Central memory CD8-positive, alpha-beta T cell (primary cell): ENCODE measurements at places on chromosomes 5 and 9.

GRCh38 chr9:125240649-125240999, 519 bp downstream of the HSPA5 start:
- peak overlapping the region; percentile 99 for H3K27ac ChIP-seq
- peak overlapping the region; percentile 96 for H3K4me3 ChIP-seq
- DNase-seq: no peak
- peaks cover 43% of the 10 kb centered on the region for H3K4me1 ChIP-seq
- H3K36me3 ChIP-seq: peaks cover 67% of the 10 kb centered on the region

- no peak for DNase-seq
- H3K27ac ChIP-seq: no peak overlapping the region
- H3K27me3 ChIP-seq: peaks cover 28% of the 10 kb centered on the region
- H3K4me3 ChIP-seq: no peak overlapping the region
These were observed 30.4 kb upstream of the SLIT3 start for GRCh38 chr5:169331292-169331852.

DNA sequence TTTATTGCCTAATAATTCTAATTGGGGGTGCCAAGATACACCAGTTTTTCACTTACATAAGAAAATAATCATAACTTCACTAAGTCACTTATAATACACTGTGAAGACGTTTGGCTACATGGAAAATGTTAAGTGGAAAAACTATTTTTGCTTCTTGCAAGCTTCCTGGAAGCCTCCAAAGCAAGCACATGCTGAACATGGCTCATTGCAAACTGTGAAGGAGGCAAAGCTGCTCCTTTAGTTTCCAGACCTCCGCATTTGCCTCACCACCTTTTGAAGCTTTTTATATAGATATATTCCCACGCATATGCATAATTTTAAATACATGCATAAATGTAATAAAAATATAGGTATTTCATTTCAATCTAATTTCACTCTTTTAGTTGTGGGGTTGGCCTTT, 285.6 kb upstream of the PRDM9 start:
- no peaks in the 10 kb centered on the region for H3K27me3 ChIP-seq
- H3K36me3 ChIP-seq: no peaks in the 10 kb centered on the region
- no peak for DNase-seq
- H3K4me3 ChIP-seq: no peak overlapping the region
- no peaks in the 10 kb centered on the region for H3K4me1 ChIP-seq
- no peak overlapping the region for H3K27ac ChIP-seq

- H3K4me1 ChIP-seq: peaks cover 11% of the 10 kb centered on the region
- H3K36me3 ChIP-seq: no peaks in the 10 kb centered on the region
- DNase-seq: no peak
- H3K4me3 ChIP-seq: no peak overlapping the region
- H3K27ac ChIP-seq: no peak overlapping the region
These were observed 25.2 kb downstream of the WNK2 start for GRCh38 chr9:93209097-93209496.

- no peaks in the 10 kb centered on the region for H3K4me1 ChIP-seq
- H3K4me3 ChIP-seq: no peak overlapping the region
- peaks cover 30% of the 10 kb centered on the region for H3K27me3 ChIP-seq
- no peak for DNase-seq
These were observed 115.1 kb upstream of the TSLP start for GRCh38 chr5:110956280-110956912.

DNA sequence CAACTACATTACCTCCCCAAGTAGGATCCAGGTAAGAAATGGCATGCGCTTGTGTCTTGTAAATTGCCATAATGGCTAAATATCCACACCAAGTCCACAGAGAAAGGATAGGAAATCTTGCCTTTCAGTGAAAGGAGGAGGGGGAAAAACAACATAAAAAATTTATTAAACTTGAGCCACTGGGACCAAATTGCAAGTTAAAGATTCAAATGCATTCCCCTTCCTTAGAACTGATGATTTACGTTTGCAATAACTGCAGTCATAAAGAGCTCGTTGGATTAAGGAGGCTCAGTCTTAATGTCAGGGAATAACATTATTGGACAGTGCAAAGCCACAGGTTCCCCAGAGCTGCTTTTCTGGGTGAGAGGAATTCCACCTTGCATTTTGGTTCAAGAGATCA, 92.6 kb upstream of the SARDH start:
- H3K36me3 ChIP-seq: peaks cover 3% of the 10 kb centered on the region
- no peak for DNase-seq
- no peaks in the 10 kb centered on the region for H3K27me3 ChIP-seq

DNA sequence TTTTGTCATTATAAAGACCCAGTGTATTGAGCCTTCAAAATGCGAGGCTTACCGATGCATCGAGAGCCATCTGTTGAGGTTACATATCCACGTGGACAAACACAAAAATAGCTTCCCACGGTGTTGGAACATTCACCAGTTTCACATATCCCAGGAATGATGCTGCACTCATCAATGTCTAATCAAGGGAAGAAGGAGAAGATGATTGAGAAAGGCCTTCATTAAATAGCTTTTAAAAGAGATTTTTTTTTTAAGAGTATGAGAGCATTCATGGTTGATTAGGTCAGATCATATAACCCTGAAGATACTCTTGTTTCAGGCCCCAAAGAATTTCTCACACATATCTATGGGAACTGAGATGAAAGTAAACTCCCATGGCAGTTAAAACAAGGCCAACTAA, 129.4 kb downstream of the FBN2 start:
- DNase-seq: no peak
- peaks cover 2% of the 10 kb centered on the region for H3K36me3 ChIP-seq
- H3K4me3 ChIP-seq: no peak overlapping the region
- no peaks in the 10 kb centered on the region for H3K4me1 ChIP-seq
- no peaks in the 10 kb centered on the region for H3K27me3 ChIP-seq

GRCh38 chr5:52707616-52708015, 80.1 kb upstream of the ITGA1 start:
- no peaks in the 10 kb centered on the region for H3K27me3 ChIP-seq
- peaks cover 21% of the 10 kb centered on the region for H3K4me1 ChIP-seq
- H3K27ac ChIP-seq: no peak overlapping the region

- peaks cover 2% of the 10 kb centered on the region for H3K36me3 ChIP-seq
- no peaks in the 10 kb centered on the region for H3K27me3 ChIP-seq
- no peak overlapping the region for H3K27ac ChIP-seq
These were observed 20.2 kb downstream of the GRAMD2B start for GRCh38 chr5:126443374-126443851.

DNA sequence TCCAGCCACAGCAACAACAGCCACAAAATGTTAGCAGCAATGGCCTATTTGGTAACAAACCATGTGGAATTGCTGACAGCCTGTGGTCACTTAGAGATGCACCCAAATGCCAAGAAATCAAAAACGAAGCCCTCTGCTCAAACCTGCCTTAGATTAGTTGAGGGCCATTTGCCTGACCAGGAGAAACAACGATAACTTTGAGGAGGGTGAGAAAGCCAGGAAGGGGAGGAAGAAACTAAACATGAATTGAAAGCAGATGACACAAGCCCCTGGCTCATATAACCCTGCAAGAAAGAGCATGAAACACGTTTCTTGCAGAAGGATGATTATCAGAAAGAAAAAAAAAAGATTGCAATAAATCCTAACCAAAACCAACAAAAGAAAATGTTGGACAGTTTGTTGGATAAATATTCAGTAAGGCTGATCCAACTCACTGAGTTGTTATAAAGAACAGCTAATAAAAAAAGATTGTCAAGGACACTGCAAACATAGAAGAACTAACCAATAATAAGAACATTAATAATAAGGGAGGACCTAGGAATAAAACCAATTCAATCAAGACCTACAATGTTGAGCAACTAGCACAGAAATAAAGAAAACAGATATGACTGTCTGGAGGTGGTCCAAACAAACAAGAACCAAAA, 140.5 kb upstream of the SLC30A5 start:
- no peak overlapping the region for H3K27ac ChIP-seq
- H3K27me3 ChIP-seq: peaks cover 12% of the 10 kb centered on the region
- H3K36me3 ChIP-seq: no peaks in the 10 kb centered on the region
- H3K4me1 ChIP-seq: no peaks in the 10 kb centered on the region
- DNase-seq: no peak

DNA sequence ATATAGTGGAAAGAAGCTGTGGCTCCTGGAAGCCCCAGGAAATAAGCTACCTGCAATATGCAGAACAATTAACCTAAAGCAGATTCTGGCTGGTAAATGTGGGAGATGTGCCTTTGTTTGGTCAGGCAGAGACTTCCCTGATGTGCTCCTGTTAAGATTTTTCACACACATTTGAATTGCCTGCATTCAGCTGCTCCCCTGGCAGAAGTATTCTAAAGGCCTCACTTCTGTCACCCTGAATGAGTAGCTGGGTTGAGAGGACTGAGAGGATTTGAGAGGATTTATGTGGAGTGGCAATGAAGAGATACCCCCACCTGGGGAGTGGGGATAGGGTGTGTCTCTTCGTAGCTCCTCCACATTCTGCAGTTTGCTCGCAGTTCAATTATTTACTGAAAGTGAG, 130.5 kb downstream of the ST8SIA4 start:
- peaks cover 2% of the 10 kb centered on the region for H3K4me1 ChIP-seq
- no peaks in the 10 kb centered on the region for H3K27me3 ChIP-seq
- no peak overlapping the region for H3K27ac ChIP-seq
- H3K4me3 ChIP-seq: no peak overlapping the region
- no peak for DNase-seq
- no peaks in the 10 kb centered on the region for H3K36me3 ChIP-seq

- peak overlapping the region; percentile 32 for H3K27ac ChIP-seq
- H3K4me1 ChIP-seq: peaks cover 100% of the 10 kb centered on the region
These were observed 56.7 kb downstream of the ARHGAP26 start for GRCh38 chr5:142826741-142827492.

DNA sequence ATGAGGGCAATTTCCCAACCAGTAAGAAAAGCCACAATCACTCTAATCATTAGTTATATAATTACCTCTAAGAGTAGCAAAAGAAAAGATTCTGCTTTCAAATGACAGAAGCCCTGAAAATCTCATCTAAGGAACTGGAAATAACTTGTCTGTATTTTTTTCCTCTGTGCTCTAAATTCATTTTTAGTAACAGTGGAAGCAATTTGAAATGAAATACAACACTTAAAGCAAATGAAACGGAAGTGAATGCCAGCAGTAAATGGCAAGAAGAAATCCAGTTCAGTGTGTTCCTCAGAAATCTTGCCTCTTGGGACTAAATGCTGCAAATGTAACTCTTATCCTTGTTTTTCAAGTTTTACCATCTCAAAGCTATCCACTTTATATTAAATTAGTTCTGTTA, 294.9 kb downstream of the TAF11L14 start:
- no peak overlapping the region for H3K4me3 ChIP-seq
- no peak overlapping the region for H3K27ac ChIP-seq
- no peaks in the 10 kb centered on the region for H3K36me3 ChIP-seq
- no peaks in the 10 kb centered on the region for H3K27me3 ChIP-seq

DNA sequence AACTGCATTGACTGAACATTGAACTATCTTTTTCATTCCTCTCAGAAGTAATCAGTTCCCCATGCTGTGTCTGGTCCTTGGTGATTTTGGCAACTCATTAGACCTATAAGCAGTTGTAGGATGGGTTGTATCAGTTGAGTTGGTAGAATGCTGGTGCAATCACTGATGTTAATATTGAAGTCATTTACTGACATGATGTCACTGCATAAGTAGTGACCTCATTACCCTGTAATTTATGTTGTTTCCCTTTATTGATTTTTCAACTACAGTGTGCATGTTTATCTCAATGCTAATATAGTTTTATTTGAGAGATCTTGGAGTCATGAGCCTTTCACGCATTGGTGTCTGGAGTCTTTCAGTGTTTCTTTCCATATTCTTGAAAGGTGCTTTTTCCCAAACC, 275.0 kb downstream of the SPATA31D1 start:
- no peaks in the 10 kb centered on the region for H3K27me3 ChIP-seq
- no peak for DNase-seq
- H3K27ac ChIP-seq: no peak overlapping the region
- no peaks in the 10 kb centered on the region for H3K4me1 ChIP-seq
- H3K4me3 ChIP-seq: no peak overlapping the region

DNA sequence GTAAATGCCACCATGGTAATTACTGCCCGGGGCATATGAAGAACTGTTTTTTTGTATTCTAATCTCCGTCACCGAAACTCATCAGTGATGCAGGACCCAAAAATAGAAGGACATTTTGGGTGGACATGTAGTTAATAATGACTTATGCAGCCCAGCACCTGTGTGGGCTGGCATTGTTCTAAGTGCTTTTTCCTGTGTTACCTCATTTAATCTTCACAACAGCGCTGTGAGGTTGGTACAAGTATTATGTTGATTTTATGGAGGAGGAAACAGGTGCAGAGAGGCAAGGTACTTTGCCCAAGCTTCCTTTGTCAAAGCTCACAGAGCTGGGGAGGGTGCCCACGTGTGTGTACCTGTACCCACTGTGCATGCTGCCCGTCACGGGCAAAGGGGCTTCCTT, 58.4 kb downstream of the DAPK1 start:
- no peaks in the 10 kb centered on the region for H3K4me1 ChIP-seq
- H3K27me3 ChIP-seq: peaks cover 13% of the 10 kb centered on the region
- DNase-seq: no peak
- peaks cover 1% of the 10 kb centered on the region for H3K36me3 ChIP-seq
- H3K27ac ChIP-seq: no peak overlapping the region

- no peak for DNase-seq
- no peaks in the 10 kb centered on the region for H3K27me3 ChIP-seq
- peak overlapping the region; percentile 98 for H3K4me3 ChIP-seq
These were observed 80.1 kb upstream of the TNFAIP8 start for GRCh38 chr5:119275601-119276173.

- no peak overlapping the region for H3K4me3 ChIP-seq
- no peaks in the 10 kb centered on the region for H3K27me3 ChIP-seq
- H3K4me1 ChIP-seq: no peaks in the 10 kb centered on the region
- DNase-seq: no peak
- no peaks in the 10 kb centered on the region for H3K36me3 ChIP-seq
- H3K27ac ChIP-seq: no peak overlapping the region
These were observed 215.8 kb downstream of the EDIL3 start for GRCh38 chr5:84168841-84169240.

- no peak overlapping the region for H3K27ac ChIP-seq
- H3K4me1 ChIP-seq: no peaks in the 10 kb centered on the region
- no peak overlapping the region for H3K4me3 ChIP-seq
- no peak for DNase-seq
- peaks cover 3% of the 10 kb centered on the region for H3K36me3 ChIP-seq
- H3K27me3 ChIP-seq: peaks cover 3% of the 10 kb centered on the region
These were observed 191.3 kb upstream of the NREP start for GRCh38 chr5:111948092-111948841.

DNA sequence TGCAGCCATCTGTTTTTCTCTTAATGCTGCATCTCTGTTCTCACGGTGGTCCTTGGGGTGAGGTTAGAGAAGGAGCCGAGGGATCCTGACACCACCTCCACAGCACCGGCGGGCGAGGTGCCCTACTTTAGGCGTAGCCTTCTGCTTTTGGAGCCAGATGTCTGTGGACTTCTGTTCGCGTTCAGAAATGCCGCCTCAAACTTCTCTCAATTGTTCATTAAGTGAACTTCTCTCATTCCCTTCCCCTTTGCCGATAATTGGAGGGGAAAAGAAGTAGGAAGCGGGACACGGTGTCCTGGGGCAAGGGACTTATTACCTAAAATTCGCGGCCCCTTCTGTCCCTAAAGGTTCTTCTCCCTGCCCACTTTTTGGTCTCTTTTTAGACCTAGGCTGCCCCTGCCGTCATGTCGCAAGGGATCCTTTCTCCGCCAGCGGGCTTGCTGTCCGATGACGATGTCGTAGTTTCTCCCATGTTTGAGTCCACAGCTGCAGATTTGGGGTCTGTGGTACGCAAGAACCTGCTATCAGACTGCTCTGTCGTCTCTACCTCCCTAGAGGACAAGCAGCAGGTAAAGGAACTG, 455 bp downstream of the KIF20A start:
- H3K4me3 ChIP-seq: no peak overlapping the region
- no peak overlapping the region for H3K27ac ChIP-seq
- DNase-seq: no peak
